Inflammatory macrophage treated with lipopolysaccharide for 1 hour (primary cell): ENCODE measurements at places on chromosomes 5 and 9.

DNA sequence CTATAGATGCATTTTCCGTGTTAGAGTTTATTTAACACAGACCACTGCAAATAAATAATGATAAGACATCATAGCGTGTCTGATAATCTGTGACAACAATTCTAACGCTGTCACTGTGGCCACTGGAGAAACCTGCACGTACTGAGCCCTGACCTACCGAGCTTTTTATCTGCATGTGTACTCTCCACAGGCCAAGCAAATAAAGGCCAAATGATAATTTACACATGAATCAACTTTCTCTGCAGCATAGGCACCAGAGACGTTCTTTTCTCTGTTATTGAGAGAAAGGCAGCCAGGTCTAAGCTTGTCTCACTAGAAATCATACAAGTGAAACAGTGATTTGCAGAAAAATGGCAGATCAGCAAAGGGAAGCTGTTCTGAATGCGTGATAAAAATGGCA is 75.8 kb downstream of the POU5F2 start:
- no peak for DNase-seq

- DNase-seq = no peak
Measured at GRCh38 chr5:168163966-168164365, 127.5 kb upstream of the WWC1 start.

DNA sequence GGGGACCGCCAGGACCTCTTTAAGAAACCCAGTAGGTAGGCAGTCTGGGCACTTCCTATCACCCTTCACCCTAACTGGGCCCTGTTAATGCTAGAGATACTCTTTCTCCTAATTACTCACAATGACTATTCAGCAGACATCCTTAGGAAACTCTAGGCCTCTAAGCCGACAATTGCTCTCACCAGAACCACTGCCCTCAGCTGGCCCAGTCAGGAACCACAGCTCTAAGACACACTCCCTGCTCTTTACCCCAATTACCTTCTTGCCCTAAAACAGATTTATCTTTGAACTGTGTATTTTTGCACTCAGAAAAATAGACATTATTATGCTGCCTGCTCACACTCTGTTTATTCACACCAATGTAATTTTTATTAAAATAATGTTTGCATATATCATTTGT is 432.6 kb upstream of the SLC30A5 start:
- no peak for DNase-seq

DNA sequence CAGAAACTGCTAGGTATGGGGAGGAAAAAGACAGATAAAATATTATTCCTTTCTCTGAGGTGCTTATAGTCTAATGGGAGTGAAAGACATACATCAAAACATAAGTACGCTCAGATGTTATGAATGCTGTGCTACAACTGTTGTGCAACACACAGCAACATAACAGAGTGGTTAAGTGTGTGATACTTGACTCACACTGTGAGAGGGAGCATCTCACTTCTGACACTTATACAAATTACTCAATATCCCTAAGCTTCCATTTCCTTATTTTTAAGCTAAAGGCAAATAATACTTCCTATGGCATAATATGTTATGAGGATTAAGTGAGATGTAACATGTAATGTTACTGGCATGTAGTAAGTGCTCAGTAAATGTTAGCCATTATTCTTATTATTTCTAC is 110.6 kb upstream of the FER start:
- peak; percentile 61 for DNase-seq

DNA sequence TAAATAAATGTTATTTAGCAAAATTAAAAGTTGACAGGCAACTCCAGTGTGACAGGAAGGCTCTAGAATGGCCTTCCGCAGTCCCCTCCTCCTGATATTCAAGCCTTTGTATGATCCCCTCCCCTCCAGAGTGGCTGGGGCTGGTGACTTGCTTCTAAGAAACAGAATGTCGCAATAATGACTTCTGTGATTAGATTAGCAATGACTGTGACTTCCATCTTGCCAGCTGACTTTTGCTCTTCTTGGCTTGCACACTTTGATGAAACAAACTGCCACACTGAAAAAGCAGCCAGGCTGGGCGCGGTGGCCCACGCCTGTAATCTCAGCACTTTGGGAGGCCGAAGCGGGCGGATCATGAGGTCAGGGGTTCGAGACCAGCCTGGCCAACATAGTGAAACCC is 106.5 kb upstream of the LARP1 start:
- DNase-seq = peak; percentile 47

DNA sequence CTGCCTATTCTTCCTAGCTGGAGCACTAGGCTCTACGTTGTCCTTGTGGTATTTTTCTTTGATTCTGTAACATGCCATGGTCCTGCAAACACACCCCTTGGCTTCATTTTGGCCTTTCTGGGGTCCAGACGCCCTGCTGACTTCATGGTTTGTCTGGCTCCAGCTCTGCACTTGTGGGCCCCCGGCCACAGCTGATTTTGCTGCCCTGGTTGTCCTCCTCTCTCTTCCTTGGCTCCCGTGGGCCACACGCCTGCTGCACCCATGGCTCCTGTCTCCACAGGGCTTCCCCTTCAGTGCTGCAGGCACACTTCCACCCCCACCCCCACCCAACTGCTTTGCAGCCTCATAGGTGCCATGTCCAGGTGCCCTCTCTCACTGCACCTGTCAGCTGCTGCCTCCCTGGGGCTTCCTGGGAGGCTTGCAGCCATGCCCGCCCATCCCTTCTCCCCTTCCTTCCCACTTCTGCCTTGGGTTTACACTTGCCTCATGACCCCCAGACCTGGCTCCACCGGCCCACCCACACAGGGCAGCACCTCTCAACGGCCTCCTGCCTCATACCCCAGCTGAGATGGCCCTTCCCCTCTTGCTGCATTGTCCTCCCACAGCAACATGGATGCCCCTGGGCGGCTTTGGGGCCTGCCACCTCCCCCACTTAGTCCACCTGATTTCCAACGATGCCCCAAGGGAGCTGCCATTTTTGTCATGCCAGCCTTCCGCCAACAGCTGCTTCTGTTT is 25.6 kb downstream of the SLC6A3 start:
- no peak for DNase-seq

- no peak for DNase-seq
Measured at GRCh38 chr5:147382776-147383175, 127.1 kb downstream of the DPYSL3 start.

DNA sequence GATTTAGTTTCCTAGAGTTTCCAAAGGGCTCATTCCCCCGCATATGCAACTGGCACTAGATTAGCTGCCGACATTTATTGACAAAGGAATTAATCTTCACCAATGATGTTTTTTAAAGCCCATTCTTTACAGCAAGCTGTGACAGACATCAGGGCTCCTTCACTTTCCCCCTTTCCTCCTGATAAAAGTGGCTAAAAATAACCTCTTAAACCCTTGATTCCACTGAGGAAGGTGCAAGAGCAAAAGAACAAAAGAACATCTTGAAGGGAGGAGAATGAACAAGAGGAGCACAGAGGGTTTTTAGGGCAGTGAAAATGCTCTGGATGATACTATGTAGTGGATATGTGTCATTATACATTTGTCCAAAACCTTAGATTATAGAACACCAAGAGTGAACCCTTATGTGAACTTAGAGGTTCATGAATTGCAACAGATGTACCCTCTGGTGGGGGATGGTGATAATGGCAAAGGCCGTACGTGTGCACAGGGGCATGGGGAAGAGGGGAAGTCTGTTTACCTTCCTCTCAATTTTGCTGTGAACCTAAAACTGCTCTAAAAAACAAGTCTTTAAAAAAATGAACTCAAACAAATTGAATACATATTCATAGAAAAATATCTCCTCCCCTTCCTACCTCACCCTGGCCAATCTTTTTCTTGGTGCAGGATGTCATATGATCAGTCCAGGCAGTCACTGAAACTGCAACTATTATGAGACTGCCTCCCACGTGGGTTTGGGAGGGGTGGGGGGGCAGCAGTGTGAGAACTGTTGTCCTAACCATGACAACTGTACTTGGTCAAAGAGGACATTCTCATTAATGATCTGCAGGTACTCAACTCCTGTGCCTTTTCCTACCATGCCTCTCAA is 83.0 kb downstream of the MARCHF3 start:
- no peak for DNase-seq

GRCh38 chr9:26331223-26331622 is 561.4 kb downstream of the CAAP1 start:
- no peak for DNase-seq

DNA sequence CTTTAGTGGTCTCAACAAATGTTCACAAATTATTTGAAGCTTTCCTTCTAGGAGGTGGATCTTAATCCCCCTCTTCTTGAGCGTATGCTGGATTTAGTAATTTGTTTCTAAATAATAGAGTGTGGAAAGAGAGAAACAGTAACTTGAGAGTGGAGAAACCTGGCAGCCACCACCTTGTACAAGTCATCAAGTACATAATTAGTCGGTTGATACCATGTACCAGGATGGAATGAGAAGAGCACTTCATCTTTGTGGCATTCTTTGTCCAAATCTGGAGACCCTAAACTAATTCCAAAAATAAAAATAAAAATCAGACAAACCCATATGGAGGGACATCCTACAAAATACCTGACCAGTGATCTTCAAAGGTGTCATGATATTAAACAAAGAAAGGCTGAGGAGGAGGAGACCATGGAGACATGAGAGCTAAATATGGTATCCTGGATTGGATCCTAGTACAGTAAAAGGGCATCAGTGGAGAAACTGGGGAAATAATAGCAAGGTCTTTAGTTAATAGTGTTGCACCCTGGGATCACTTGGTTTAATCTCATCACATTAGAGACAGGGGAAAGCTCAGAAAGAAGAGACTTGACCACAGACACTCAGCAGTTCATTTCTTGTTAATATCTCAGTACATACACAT is 147.9 kb downstream of the ASTN2 start:
- no peak for DNase-seq

DNA sequence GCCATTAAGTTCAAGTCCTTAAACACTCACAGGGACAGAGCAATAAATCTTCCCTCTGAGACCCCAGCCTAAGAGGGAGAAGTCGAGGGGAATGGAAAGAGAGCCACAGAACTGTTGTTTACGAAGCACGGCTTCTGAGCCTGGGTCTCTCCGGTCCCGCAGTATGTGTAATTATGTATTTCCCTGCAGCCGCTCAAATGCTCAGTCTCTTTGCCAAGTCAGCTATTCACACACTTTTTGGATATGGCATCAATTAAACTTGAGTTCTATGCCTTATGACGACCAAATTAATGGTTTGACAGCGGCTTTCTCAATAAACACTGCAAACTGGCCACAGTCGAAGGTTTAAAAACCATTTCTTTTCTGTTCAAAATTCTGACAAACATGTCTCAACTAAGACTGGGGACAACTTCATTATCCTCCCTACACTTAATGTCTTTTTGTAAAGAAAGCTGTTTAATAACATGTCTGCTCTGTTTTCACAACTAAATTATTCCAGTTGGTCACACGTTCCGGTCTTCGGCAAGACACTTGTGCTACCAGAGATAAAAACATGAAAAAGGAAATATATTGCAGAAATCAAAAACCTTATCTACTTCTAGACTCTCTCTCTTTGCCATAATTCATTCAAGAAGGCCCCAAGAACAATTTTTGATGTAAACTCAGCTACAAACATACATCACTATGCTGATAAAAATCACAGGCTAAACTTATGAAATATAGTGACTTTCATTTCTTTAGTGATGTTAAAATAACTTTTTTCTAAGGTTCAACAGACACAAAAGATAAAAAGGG is 203.2 kb downstream of the GAPVD1 start:
- DNase-seq = no peak

- no peak for DNase-seq
Measured at GRCh38 chr9:36559036-36559695, 13.5 kb upstream of the MELK start.

GRCh38 chr9:136695435-136695895 is 8.2 kb upstream of the AGPAT2 start:
- no peak for DNase-seq

DNA sequence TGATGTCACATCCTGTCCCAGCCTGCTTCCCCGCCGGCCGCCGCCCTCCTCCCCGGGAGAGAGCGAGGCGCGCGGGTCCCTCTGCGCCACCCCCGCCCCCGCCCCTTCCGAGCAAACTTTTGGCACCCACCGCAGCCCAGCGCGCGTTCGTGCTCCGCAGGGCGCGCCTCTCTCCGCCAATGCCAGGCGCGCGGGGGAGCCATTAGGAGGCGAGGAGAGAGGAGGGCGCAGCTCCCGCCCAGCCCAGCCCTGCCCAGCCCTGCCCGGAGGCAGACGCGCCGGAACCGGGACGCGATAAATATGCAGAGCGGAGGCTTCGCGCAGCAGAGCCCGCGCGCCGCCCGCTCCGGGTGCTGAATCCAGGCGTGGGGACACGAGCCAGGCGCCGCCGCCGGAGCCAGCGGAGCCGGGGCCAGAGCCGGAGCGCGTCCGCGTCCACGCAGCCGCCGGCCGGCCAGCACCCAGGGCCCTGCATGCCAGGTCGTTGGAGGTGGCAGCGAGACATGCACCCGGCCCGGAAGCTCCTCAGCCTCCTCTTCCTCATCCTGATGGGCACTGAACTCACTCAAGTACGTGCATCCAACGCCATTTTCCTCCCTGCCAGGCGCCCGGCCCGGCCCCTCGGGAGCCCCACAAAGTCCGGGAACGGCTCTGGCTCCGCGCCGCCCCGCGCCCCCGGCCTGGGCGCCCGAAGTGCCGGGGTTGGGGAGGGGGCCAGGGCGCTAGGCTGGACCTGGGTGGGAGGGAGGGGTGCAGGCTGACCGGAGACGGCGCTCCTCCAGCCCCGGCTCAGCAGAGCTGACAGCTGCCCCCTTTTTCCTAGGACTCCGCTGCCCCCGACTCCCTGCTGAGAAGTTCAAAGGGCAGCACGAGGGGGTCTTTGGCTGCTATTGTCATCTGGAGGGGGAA is 12.0 kb upstream of the OLFM1 start:
- DNase-seq = no peak

GRCh38 chr5:19988457-19988856 is 457 bp upstream of the CDH18 start:
- DNase-seq = no peak

DNA sequence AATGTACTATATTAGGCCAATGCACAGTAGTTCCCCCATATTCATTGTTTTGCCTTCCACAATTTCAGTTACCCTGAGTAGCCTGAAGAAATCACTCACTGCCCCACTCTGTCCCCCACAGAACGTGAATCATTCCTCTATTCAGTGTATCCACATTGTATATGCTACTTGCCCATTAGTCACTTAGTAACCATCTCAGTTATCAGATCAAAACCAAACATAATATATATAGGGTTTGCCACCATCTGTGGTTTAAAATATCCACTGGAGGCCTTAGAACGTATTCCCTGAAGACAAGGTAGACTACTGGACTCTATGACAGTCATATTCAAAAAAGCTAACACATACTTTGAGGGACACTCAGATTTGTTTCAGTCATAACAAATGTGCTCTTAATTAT is 465.7 kb upstream of the RGMB start:
- no peak for DNase-seq

DNA sequence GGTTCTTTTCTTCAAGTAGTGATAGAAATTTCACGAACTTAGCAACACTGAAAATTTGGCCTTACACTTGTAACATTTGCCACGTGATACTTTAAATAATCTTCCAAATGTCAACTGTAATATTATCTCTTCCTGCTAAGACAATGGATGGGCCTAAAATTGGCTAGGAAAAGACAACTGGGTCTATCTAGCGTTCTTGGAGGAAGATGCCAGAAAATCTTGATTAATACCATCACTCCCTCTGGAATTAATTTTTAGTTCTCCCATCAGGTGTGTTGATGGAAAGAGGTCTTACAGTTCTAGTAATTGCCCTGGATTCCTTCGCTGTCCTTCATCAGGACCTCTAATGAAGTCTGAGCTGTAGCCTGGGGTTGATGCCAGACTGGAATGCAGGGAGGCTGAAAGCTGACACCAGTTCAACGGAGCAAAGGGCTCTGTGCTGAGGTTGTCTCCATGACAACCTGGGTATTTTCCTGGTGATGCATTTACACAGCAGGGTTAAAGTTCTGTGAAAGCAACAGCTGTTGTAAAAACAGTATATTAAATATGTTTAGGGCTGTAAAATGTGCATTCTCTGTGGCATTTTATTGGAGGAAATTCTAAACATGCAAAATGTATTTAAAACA is 92.3 kb downstream of the GAS1 start:
- DNase-seq = no peak
